ENCODE measurements at places on chromosomes 5 and 9. TPM values are rescaled to one million over a fixed set of nuclear protein-coding genes. Genes with fewer than 3 reads are reported as not detected.

Gene IFNA4
- total RNA-seq = not detected

- no peak for DNase-seq
Observed at GRCh38 chr5:135568246-135568645, 10.5 kb downstream of the CXCL14 start.

DNA sequence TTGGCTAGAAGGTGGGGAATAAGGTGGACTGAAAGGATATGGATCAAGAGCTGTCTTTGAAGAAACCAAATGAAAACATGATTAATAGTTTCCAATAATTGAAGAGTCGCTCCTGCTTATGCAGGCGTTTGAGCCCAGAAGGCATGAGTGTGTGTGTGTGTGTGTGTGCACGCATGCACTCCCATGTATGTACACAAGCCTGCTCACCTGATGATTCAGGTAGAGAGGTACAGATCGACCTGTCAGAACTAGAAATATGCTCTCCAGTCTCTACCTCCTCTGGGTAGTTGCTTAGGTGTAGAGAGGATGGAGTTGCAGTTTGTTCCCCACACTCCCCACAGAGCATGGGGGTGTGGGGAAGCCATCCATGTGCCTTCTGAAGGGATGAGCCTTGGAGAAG, 1.1 kb upstream of the FGF1 start:
- no peak for DNase-seq

DNA sequence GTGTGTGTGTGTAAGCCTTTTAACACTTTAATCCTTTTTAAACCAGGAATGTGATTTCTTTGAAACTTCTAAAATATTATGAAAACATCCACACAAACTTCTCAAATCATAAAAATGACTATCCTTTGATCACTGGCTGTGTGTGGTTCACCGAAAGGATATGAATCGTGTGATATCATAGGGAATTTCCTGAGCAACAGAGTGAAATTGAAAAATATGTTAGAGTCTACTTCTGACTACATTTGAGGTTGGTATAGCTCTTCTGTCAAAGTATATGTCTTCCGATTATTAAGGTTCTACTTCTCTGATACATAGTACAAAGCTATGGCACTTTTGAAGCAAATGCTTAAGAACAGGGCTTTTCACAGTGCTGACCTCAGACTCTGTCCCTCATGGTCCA, 40.3 kb downstream of the RGMB start:
- DNase-seq = no peak

DNA sequence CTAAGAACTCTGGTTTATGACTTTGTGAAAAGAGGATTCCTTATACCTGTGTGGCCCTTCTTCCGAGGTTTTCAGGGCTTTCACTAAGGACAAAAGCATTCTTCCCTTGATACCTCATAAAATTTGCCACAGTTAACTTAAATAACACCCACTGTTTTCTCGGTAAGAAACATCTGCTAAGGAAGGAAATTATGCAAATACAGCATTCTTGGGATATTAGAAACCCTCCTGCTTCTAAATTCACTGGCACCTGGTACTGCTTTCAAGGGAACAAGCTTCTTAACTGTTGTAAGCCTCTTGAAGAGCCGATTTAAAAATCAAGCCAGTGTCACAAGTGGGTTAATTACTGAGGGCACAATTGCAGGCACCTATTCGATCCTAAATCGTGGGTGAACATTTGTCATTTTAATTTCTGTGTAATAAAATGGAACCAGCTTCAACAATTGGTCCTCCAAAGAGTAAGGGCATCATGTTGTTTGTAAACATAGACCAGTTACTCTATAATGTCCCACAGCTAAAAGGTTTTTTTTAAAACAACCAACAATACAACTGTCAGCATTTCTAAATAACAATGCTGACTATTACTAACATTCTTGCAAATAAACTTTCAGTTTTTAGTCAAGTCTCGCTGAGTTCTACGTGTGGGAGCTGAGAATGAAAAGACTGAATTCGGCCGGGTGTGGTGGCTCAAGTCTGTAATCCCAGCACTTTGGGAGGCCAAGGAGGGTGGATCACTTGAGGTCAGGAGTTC, 26.6 kb downstream of the AK3 start:
- no peak for DNase-seq
